GM23248 (cell line): ENCODE measurements at places on chromosomes 16 and 17. TPM values are rescaled to one million over a fixed set of nuclear protein-coding genes. Genes with fewer than 3 reads are reported as not detected.

- DNase-seq, result peak; percentile 57
These were observed 195.8 kb downstream of the KCNJ2 start for GRCh38 chr17:70365091-70365583.

DNA sequence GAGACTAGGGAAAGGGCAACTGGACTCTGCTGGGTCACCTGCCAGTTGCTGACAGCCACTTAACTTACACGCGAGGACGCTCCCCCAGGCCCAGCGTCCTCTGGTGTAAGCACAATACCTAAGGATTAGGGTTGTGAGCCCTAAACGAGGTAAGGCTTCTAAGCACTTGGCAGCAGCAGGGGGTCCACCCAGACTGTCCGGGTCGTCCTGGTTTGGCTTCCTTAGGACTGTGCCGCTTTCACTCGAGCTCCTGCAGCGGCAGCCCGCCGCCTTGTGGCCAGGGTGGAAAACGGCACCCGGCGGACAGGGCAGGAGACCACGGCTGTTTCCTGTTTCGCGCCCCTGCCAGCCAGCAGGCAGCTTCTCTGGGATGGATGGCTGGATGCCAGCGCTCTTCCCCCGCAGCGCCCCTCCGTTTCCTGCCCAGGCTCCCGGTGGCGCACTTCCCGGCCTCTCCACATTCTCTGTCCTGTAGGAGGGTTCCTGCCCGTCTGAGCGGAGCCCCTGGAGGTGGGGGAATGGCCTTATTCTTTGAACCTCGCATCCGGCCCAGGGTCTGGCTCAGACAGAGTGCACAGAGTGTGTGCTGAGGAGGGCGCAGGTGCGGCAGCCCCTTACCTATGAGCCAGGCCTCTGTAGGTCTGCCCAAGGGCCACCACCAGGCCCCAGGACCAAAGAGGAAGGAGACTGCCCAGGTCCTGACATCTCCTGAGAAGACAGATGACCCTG lies 47.0 kb upstream of the AMZ2 start:
- DNase-seq, result peak; percentile 73

GRCh38 chr17:27630607-27631410 lies at the start of gene LGALS9:
LGALS9 (plus strand) TSS chr17:27631188; CDS start chr17:27631266, 78 bp downstream.
- DNase-seq, result peak; percentile 57

- no peak for DNase-seq
These were observed 201.2 kb upstream of the CACNG3 start for GRCh38 chr16:24054741-24055491.

DNA sequence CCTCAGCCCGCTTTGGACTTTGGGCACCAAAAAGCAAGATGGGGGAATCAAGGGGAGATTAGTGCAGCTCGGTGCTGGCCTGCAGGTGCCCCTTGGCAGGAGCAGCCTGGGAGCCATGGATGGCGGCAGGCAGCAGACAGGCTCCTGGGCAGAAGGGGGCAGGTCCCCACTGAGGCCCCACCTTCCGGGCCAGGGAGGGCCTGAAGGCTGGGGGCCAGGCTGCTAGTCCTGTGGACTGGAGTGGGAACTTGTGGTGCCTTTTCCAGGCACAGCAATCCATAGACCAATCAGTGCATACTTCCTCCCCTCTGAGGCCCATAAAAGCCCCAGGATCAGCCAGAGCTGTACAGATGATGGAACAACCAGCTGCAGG lies 64.0 kb downstream of the USP32 start:
- DNase-seq, result no peak

- DNase-seq, result no peak
These were observed 42.6 kb upstream of the RPH3AL start for GRCh38 chr17:395179-395578.

- DNase-seq, result no peak
These were observed 541.3 kb downstream of the CDH11 start for GRCh38 chr16:64580558-64580957.

- peak; percentile 52 for DNase-seq
These were observed 35.8 kb downstream of the ST3GAL2 start for GRCh38 chr16:70402916-70403659.

- DNase-seq, result no peak
These were observed 89.9 kb downstream of the C16orf78 start for GRCh38 chr16:49463529-49463928.

DNA sequence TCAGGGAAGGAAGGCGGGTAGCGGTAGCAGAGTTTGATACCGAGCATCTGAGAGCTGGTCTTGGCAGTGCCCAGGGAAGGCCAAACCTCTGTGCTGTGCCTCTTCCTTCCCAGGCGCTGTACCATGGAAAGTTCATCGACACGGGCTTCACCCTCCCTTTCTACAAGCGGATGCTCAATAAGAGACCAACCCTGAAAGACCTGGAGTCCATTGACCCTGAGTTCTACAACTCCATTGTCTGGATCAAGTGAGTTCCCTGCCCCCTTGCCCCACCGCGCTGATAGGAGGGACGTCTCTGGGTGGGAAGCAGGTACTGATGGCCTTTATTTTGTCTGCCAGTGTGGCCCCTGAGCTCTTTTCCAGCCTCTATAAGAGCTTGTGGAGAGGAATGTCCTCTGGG lies 15.4 kb upstream of the CLEC18A start:
- no peak for DNase-seq

DNA sequence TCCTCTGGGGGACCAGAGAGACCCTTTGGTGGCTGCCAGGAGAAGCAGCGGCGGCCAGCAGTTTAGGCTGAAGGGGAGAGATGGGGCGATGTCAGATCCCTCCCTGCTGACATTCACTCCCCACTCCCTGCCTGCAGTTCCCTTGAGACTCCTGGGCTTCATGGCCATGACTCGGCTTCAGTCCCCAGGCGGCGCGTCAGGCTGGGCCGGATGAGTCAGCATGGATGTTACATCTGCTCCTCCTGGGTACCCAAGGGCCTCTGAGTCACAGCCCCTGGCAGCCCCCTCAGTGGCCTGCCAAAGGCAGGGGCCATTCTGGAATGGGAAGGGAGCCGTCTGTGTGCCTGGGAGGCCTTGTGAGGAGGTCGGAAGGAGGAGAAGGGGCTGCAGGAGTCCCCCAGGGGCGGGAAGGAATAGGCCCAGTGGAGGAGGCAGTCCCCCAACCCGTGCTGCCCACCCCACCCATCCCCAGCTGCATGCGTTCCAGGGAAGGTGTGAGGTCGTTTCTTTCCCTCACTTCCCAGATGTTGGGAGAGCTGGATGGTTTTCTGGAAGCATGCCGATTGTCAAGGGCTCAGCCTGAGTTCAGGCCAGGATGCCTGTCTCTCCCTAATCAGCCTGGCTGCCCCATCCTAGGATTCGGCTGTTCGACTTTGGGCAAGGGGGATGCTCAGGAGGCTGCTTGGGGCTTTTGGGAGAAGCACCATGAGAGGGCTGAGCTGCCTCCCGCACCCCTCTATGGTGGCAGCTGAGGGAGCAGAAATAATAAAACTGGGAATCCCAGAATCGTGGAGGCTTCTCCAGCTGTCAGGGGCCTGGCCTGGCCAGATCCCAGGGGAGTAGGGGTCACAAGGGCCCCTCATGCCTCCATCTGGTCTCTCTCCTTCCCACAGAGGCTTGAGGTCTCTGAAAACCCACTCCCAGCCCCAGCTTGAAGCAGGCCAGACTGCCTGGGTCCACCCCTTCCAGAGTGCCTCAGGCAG lies 9.7 kb downstream of the RHBDL3 start:
- DNase-seq, result peak; percentile 98

DNA sequence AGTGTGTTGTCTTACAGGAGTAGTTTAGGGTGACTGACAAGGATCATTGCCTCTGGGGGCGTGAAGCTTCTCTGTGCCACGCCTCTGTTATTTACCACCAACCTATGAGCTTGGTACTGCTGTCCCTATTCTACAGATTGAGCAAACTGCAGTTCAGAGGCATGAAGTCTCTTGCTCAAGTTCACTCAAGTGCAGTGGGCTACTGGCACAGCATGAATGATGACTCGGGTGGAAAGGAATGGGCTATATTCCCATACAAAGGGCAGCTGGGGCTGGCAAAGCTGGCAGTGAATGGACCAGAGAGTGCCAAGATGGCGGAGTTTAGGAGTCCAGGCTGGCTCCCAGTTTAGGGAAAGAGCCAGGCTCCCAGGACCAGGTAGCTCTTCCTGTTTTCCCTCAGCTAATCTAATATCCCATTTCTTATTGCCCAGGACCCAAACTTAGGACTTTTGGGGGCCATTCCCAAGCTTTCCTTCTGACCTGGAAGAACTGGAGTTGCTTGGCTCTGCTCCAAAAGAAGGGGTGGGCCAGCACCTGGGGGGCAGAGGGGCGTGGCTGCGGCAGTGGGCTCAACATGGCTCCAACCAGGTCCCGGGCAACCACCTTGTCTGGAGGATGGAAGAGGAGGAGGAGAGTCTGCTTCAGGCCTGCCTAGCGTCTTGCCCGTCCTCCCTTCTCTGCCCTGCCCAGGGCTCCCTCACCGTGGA lies 12.9 kb downstream of the PLK1 start:
- DNase-seq, result peak; percentile 24

DNA sequence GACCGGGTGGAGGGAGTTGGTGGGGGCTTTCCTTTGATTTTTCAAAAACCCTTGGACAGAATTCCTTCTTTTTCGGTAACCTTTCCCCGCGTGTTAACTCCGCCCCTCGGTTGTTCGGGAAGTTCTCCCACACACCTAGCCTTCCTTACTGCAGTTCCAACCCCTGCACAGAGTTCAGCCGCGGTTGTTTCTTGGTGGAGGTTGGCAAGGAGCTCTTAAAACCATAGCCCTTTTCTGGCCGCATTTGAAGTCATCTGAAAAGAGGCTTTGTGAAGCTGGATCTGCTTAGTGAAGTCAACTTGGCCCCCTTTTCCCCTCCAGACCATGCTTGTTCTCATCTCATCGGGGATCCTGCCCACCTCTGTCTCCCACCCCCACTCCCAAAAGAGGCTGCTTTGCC lies 1.8 kb downstream of the CACNG4 start:
- no peak for DNase-seq

DNA sequence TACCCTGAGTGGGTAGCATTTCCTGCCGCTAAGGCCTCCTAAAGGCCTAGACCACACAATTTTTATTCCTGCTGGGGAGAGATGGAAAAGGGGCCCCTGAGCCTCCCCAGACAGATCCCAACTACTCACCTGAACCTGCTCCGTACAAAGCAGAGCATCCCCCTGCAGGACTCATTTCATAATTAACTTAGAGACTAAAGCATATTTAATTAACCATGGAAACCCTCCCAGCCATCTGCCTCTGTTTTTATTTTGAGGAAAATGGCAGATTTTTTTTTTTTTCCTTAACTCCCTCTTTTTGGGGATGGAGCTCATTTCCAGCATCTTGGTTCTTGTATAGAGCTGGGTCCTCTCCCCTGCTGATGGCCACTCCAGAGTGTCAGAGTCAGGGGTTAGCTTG lies 96.5 kb upstream of the CRHR1 start:
- DNase-seq, result no peak

DNA sequence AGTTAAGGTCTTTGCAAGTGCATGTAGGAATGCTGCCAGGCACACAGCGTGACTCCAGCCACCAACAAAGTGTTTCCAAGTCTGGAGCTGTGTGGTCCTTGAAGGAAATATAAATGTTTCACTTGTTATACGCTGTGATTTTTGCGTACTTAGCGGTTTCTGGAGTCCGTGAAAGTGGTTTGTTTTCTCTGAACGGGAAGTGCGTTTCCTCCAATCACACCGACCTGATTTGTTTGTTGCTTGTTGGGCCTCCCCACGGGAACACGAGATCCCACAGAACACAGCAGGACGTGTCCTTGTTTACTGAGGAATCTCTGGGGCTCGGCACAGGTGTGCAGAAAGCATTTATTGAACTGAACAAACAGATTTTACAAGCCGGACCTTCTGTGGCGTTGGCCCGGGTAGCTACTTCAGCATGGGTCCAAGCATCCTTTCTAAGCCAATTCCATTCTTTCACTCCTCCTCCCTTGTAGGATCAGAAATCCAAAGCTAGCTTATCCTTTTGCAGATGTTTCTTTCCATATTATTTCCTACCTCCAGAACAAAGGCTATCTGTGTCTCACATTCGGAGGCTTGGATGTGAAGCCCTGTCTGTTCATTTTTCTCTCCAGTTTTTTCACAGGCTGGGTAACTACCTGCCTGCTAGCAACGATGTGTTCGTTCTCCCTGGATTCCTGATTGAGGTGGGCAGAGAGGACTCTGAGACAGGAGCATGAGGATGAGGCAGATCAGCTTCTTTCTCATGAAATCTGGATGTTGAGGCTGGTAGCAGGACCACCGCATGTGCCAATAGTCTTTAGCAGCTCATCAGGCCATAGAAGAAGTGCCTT lies 44.6 kb downstream of the ABAT start:
- DNase-seq, result no peak

DNA sequence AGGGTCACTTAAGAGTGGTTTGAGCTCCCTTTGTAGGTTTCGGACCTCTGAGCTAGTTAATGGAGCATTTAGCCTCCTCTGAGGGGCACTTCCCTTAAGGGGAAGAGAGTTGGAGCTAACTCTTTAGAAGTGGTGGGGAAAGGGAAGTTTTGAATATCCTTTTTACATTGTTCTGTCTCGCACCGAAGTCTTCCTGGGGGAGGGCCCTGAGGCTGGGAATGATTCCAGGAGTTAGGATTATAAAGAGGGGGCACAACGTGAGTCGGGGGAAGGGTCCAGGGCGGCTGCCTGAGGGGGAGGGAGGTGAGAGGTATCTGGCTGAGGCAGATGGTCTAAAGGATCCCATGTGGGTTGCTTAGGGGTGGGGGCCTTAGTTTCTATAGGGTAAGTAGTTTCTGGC lies 32.3 kb downstream of the SEC14L1 start:
- no peak for DNase-seq

- no peak for DNase-seq
These were observed 2255.3 kb downstream of the TP53TG3F start for GRCh38 chr16:35714665-35715064.

DNA sequence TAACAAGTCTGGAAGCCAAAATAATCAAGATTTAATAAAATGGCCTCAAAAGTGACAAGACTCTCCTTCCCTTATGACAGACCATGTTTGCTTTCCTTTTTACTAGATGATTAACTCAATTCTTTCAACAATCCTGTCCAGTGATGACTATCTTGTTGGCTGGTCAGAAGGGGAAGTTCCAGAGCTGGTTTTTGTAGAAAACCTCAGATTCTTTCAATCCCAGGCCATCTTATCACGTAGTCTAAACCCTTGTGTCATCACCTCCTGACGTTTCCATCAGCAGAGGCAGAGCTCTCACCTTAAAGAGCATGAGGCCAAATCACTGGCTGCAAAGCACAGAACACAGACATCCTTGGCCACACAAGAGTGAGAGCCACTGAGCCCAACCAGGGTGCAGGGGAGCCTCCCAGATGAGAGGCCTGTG lies 125.3 kb downstream of the ANKRD11 start:
- DNase-seq, result peak; percentile 81

Gene TMEM238L
- total RNA-seq, result not detected in 2 replicates

Gene ARL4D
- total RNA-seq, result 23.0 and 27.8 TPM in 2 replicates

Gene UNC45B
- not detected in 2 replicates for total RNA-seq

Gene TNP2
- total RNA-seq, result not detected in 2 replicates

Gene CBFA2T3
- total RNA-seq, result not detected in 2 replicates
